ENCODE measurements at places on chromosomes 7 and 10.

DNA sequence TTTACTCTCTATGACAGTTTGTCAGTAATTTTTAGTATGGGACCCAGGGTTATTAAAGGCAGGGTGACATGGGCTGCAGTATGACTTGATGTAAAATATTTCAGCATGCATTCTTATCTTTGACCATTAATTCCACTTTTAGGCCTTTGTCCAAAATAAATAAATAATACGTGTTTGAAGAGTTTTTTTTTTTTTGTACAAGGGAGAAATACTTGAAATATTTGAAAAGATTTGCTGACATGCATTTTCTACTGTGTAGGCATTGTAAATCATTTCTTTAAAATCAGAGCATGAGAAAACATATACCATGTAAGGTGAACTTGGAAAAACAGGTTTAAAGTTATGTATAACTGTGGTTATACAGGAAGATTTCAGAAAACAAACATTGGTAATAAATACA is 23.5 kb downstream of the NRG3 start:
- no peak for DNase-seq

GRCh38 chr7:24715661-24716479 is 41.4 kb downstream of the GSDME start:
- no peak for DNase-seq

DNA sequence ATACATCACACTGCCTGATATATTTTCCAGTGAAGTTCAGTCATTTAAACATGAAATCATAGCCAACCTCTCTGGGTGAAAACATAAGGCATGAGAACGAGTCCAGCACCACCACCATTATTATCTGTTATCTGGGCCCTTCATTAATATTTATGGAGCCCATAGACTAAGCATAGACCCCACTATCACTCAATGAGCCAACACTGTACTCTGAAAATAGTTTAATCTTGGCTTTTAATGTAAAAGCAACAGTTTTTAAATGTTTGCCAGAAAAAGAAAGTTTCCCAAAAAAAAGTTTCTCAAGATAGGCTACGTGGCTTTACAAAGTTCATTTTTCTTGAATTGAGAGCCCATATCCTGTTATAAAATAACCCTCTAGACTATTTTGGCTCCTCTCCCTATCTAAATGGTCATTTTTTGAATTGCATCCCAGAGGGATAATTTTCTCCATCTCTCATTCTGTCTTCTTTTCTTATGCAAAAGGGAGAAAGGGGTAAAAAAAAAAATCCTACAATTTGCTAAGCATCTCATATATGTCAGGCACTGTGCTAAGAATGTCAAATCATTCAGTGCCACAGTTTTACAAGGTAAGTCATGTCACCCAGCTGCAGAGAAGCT is 66.1 kb downstream of the FZD1 start:
- no peak for DNase-seq

GRCh38 chr7:17014686-17015085 is 132.9 kb upstream of the AGR3 start:
- no peak for DNase-seq
